Pancreas (tissue), 10 donors: ENCODE measurements at places on chromosomes 7 and 10. TPM values are rescaled to one million over a fixed set of nuclear protein-coding genes. Genes with fewer than 3 reads are reported as not detected.

GRCh38 chr10:100470367-100470766 is 7.6 kb downstream of the WNT8B start:
- H3K4me3 ChIP-seq = no peak overlapping the region
- no peaks in the 10 kb centered on the region for H3K36me3 ChIP-seq
- H3K4me1 ChIP-seq = no peaks in the 10 kb centered on the region

GRCh38 chr7:128725531-128725930 is 13.6 kb upstream of the CALU start:
- no peak for DNase-seq
- H3K27ac ChIP-seq = no peak overlapping the region
- no peaks in the 10 kb centered on the region for H3K4me1 ChIP-seq
- no peaks in the 10 kb centered on the region for H3K36me3 ChIP-seq

DNA sequence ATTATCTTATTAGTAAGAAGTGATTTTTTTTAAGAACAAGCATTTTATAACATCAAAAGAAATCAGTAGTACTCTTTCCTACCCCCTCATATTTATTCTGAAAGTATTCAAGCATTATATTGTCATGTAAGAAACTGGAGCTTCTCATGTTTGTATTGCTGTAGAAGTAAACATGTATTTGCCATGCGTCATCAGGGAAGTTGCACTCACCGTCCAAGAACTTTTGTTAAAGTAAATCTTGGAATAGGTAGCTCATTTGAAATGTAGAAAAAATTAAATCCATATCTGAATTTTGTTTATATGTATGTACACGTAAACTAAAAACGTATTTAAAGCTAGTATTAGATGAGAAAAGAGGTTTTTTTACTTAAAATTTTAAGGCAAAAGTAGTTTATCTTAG is 96.8 kb downstream of the PTEN start:
- H3K36me3 ChIP-seq = peaks cover 5% of the 10 kb centered on the region
- no peak for DNase-seq
- no peak overlapping the region for H3K27ac ChIP-seq
- no peak overlapping the region for H3K4me3 ChIP-seq

Gene NPTX2
- 19.8 TPM for total RNA-seq

Gene PDAP1
- total RNA-seq = 37.5 TPM

Gene DCLRE1C
- 3.6 TPM for total RNA-seq

Gene PANK1
- total RNA-seq = 3.5 TPM

- H3K36me3 ChIP-seq = no peaks in the 10 kb centered on the region
- no peaks in the 10 kb centered on the region for H3K4me1 ChIP-seq
- no peak overlapping the region for H3K4me3 ChIP-seq
Observed at GRCh38 chr10:96034625-96035024, 8.8 kb upstream of the CCNJ start.

DNA sequence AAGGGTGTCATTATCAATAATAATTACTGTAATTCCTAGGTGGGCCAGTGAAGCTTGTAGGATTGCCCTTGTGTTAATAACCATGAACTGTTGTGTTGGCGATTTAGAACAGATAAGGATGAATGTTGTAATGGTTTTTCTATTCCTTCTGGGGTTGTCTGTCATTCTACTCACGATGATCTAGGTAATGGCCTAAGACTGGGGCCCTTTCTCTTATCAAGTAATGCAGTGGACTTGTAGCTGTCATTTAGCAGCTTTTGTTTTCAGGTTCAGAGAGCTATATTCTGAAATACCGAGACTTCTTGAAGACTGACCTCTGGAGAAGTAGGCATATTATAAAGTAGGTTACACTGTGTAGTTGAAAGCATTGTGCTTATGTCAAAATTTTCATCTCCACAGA is 110.2 kb downstream of the TAF3 start:
- H3K27ac ChIP-seq = no peak overlapping the region
- no peaks in the 10 kb centered on the region for H3K27me3 ChIP-seq
- DNase-seq = no peak
- no peaks in the 10 kb centered on the region for H3K36me3 ChIP-seq
- no peak overlapping the region for H3K4me3 ChIP-seq

DNA sequence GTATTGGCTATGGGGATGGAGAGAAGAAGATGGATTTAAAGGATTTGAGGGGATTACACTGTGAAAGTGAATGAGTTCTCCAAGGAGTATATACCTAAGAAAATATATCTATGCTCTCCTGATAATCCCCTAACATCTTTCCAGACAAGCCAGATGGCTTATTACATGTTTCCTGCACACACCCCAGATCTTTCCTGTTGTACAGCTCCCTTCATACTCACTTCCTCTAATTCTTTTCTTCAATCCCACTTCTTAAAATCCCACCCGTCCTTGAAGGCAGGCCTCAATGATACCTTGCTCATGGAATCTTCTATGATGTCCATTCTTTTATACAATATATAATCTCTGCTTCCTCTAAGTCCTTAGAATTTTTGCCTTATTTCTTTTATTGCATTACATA is 317.2 kb upstream of the DGKB start:
- H3K4me3 ChIP-seq = no peak overlapping the region
- DNase-seq = no peak
- H3K4me1 ChIP-seq = no peaks in the 10 kb centered on the region
- H3K36me3 ChIP-seq = no peaks in the 10 kb centered on the region
- no peak overlapping the region for H3K27ac ChIP-seq

- no peaks in the 10 kb centered on the region for H3K36me3 ChIP-seq
- no peak for DNase-seq
- no peak overlapping the region for H3K4me3 ChIP-seq
- no peaks in the 10 kb centered on the region for H3K4me1 ChIP-seq
- H3K27ac ChIP-seq = no peak overlapping the region
Observed at GRCh38 chr10:51878695-51879094, 179.3 kb upstream of the CSTF2T start.

GRCh38 chr7:2016761-2017480 is 215.8 kb downstream of the MAD1L1 start:
- no peak overlapping the region for H3K27ac ChIP-seq
- no peaks in the 10 kb centered on the region for H3K36me3 ChIP-seq
- no peak overlapping the region for H3K4me3 ChIP-seq
- peak; percentile 10 for DNase-seq
- H3K4me1 ChIP-seq = no peaks in the 10 kb centered on the region

Gene NEBL
- total RNA-seq = 17.1 TPM

DNA sequence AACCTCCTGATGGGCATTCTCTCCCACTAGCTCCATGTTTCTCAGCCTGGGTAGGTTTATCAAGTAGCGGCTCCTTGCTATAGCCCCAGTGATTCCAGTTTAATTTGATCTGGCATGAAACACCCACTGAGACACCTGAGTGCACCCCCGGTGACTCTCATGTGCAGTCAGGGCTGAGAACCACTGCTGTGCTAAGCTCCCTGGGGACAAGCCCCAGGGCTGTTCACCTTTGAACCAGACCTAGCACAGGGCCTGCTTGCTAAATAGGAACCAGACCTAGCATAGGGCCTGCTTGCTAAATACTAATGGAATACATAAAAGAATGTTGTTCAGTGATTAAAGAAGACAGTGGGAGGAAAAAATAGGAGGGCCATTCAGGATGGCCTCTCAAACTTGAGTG is 167.6 kb downstream of the JAZF1 start:
- H3K4me3 ChIP-seq = no peak overlapping the region
- H3K4me1 ChIP-seq = no peaks in the 10 kb centered on the region
- no peaks in the 10 kb centered on the region for H3K27me3 ChIP-seq
- H3K36me3 ChIP-seq = no peaks in the 10 kb centered on the region
- no peak for DNase-seq
- no peak overlapping the region for H3K27ac ChIP-seq

- no peaks in the 10 kb centered on the region for H3K36me3 ChIP-seq
- H3K4me1 ChIP-seq = peaks cover 17% of the 10 kb centered on the region
- no peaks in the 10 kb centered on the region for H3K27me3 ChIP-seq
- H3K4me3 ChIP-seq = no peak overlapping the region
Observed at GRCh38 chr7:127769696-127770400, 117.9 kb downstream of the SND1 start.

DNA sequence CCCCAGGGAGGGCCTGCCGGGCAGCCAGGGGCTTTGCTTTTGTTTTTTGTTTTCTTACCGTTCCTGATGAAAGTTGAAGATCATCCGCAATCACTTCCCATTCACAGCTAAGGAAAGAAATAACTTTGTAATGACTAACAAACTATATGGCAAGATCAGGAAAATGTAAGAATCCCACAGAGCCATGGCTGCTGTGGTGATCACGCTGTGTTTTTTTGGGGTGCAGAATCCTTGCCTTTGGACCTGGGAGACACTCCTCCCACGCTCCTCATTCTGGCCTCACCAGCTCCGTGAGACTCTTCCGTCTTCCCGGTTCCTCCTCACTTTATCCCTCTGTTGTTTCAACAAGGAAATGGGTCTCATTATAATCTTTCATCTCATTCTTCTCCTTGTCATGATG is 443.0 kb upstream of the MGMT start:
- no peaks in the 10 kb centered on the region for H3K27me3 ChIP-seq
- no peak overlapping the region for H3K4me3 ChIP-seq
- H3K36me3 ChIP-seq = no peaks in the 10 kb centered on the region
- H3K4me1 ChIP-seq = no peaks in the 10 kb centered on the region
- DNase-seq = no peak
- H3K27ac ChIP-seq = no peak overlapping the region

- no peak overlapping the region for H3K4me3 ChIP-seq
- H3K27me3 ChIP-seq = no peaks in the 10 kb centered on the region
- DNase-seq = no peak
Observed at GRCh38 chr7:101615446-101615845, 13.7 kb downstream of the MYL10 start.

DNA sequence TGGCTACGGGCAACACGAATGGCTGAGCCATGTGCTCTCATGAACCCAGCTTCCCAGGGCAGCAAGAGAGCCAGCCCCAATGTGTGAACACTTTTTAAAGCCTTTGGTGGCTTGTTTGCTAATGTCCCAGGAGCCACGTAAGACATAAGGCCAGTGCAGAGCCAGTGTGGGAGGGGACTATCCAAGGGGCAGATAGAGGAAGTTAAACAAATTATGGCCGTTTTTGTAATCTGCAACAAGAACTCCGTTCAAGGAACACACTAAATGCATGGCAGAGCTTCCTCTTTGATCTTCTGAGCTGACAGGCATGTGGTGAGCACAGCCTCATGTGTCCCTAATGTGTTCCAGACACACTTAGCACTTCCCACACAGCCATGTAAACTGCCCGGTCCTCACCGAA is 133.3 kb downstream of the TEX36 start:
- no peaks in the 10 kb centered on the region for H3K4me1 ChIP-seq
- H3K27me3 ChIP-seq = no peaks in the 10 kb centered on the region
- H3K36me3 ChIP-seq = no peaks in the 10 kb centered on the region
- H3K4me3 ChIP-seq = no peak overlapping the region

Gene SFTPA1
- total RNA-seq = 9.6 TPM

- H3K4me1 ChIP-seq = no peaks in the 10 kb centered on the region
- no peak for DNase-seq
- no peak overlapping the region for H3K27ac ChIP-seq
- H3K27me3 ChIP-seq = no peaks in the 10 kb centered on the region
- no peaks in the 10 kb centered on the region for H3K36me3 ChIP-seq
- H3K4me3 ChIP-seq = no peak overlapping the region
Observed at GRCh38 chr10:132291826-132292225, 15.9 kb downstream of the STK32C start.

GRCh38 chr10:89915968-89916367 is 214.6 kb downstream of the KIF20B start:
- H3K4me1 ChIP-seq = no peaks in the 10 kb centered on the region
- H3K27me3 ChIP-seq = no peaks in the 10 kb centered on the region
- no peak overlapping the region for H3K27ac ChIP-seq

DNA sequence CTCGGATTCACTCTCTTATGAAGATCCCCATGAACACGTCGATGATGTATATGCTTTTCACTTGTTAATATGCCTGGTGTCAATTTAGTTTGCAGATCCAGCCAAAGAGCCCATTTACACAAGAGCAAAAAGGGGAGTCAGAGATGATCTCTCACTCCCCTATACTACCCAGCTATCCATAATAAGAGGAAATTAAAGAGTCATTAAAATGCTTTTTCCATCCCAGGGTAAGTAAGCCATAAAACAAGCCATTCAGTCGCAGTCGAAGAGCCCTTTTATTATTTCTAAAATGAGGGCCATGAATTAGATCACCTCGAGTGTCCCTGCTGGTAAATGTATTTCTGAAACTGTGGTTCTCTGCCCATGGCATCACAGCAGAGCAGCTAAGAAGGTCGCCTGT is 41.2 kb downstream of the CHCHD3 start:
- no peaks in the 10 kb centered on the region for H3K27me3 ChIP-seq
- no peak overlapping the region for H3K4me3 ChIP-seq
- H3K36me3 ChIP-seq = no peaks in the 10 kb centered on the region
- no peak overlapping the region for H3K27ac ChIP-seq
- DNase-seq = no peak
- no peaks in the 10 kb centered on the region for H3K4me1 ChIP-seq

Gene MYL7
- total RNA-seq = not detected

DNA sequence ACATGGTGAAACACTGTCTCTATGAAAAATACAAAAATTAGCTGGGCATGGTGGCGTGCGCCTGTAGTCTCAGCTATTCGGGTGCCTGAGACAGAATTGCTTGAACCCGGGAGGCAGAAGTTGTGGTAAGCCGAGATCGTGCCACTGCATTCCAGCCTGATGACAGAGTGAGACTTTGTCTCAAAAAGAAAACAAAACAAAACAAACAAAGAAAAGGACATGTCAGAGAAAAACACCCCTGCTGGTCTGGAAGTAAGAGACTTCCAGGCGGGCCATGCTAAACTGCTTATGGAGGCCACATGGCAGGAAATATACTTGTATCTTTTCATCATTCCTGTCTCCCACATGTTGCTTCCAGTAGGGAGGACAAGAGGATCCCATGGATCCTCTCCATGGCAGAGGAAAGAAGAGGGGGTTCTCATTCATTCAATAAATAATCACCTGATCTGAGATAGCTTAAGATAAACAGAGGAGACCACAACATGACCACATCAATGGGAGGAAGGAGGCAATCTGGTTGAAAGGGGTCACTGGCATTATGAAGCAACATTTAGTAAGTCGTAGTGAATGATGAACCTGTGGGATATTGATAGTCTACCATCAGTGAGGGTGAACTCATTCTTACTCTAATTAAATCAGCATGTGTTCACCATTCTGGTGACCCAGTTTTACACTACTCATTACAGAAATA is 60.5 kb upstream of the ZNF138 start:
- H3K27me3 ChIP-seq = no peaks in the 10 kb centered on the region
- no peak overlapping the region for H3K27ac ChIP-seq
- H3K4me3 ChIP-seq = no peak overlapping the region
- no peak for DNase-seq
- no peaks in the 10 kb centered on the region for H3K36me3 ChIP-seq
- no peaks in the 10 kb centered on the region for H3K4me1 ChIP-seq

- H3K27ac ChIP-seq = no peak overlapping the region
- H3K36me3 ChIP-seq = no peaks in the 10 kb centered on the region
- H3K4me1 ChIP-seq = no peaks in the 10 kb centered on the region
- no peaks in the 10 kb centered on the region for H3K27me3 ChIP-seq
- no peak for DNase-seq
- H3K4me3 ChIP-seq = no peak overlapping the region
Observed at GRCh38 chr10:51291961-51292360, 217.7 kb downstream of the PRKG1 start.

Gene MYL10
- total RNA-seq = not detected

- H3K36me3 ChIP-seq = no peaks in the 10 kb centered on the region
- no peak overlapping the region for H3K27ac ChIP-seq
- no peak for DNase-seq
- no peaks in the 10 kb centered on the region for H3K4me1 ChIP-seq
Observed at GRCh38 chr7:35758421-35758820, 42.4 kb upstream of the SEPTIN7 start.
